Cortex of kidney (tissue), 1 donor: ENCODE measurements at places on chromosomes 2 and 18.

- no peak for DNase-seq
These were observed 55.8 kb downstream of the ICA1L start for GRCh38 chr2:202815548-202816360.

GRCh38 chr18:79093986-79094385 lies 24.8 kb downstream of the ATP9B start:
- DNase-seq = no peak

DNA sequence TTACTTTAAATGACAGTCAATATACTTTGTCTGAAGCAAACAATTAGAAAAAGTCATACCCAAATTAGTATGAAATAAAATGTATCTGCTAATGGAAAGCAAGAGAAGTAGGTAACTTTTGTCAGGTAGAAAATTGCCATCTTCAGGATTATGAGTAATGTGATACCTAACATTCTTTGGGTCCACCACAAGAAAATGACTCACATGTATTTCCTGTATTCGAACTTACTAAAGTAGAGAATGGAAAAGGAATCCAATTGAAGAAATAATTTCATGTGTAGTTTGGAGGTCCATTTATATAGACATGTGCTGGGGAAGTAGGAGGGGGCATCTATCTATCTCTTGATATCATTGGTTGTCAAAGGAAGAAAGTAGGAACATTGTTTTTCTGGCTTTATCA lies 636.2 kb upstream of the CHAC2 start:
- DNase-seq = no peak

DNA sequence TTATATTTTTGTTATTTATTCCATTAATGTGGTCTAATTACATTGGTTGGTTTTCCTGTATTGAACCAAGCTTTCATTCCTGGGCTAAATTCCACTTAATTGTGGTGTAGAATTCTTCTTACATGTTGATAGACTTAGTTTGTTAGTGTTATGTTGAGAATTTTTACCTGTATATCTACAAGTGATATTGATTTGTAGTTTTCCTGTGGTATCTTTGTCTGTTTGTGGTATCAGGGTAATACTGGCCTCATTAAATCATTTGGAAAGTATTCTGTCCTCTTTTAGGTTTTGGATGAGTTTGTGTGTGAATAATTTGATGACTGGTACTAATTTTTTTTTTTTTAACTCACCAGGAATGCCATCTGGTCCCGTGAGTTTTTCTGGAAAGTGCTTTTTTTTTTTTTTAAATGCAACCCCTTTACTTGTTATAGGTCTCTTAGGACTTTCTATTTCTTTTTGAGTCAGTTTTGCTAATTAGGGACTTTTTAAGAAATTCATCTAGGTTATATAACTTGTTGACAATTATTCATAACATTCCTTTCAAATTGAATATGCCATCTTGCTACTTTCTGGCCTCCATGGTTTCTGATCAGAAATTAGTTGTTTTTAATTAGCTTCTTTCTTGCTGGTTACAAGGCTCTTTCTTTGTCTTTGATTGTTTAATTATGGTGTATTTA lies 232.8 kb downstream of the CCDC85A start:
- DNase-seq = no peak

GRCh38 chr18:79380816-79381806 lies 14.6 kb upstream of the NFATC1 start:
- DNase-seq = no peak

DNA sequence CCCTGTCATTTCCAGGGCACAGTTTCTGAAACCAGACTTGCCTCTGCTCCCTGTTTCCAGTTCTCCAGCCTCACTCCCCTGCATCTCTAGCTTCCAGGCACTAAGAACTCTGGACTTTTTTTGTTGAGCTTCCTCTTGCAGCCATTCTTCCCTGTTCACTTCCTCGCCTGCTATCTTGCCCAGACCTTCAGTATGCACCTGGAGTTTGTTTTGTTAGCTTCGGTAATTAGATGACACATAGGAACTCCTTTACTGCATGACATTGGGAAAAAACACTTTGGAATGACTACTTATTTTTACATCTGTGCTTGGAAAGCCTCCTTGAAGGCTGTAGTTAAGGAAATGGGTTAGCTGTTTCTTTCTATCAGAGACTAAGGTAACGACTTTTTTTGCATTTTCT lies 35.2 kb downstream of the OTOF start:
- DNase-seq = no peak

DNA sequence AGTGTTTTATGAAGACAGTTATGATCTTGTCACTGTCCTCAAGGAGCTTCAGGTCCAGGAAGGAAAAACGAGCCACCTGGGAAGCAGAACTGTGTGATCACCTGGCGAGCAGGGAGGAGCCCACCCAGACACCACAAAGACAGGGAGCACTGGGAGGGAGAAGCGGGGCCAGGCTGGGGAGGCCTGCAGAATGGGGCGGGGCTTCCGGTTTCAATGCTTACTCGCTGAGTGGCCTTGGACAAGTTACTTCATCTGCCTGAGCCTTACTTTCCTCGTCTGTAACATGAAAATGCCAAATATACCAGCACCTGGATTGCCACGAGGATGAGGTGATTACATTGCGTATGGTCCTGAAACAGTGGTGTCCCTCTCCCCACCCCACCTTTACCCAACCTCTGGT lies 227.5 kb downstream of the ANKRD30B start:
- DNase-seq = no peak

DNA sequence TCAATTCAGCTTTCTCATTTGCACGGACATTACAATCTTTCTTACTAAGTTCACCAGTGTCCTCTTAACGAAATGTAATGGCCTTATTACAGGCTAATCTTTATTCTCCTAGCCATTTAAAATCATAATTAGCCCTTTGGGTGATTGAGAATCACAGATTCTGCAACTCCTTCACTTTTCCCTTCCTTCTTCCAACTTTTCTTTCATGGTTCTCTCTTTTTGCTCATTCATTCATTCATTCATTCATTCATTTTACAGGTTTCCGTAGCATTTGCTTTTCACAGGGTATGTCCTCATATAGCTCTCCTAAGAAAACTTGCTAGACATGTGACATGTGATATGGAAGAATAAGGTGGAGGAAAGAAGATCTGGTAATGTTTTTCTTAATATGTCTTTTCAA lies 16.0 kb downstream of the TBR1 start:
- DNase-seq = no peak

GRCh38 chr18:76450452-76451395 lies 44.3 kb downstream of the ZNF516 start:
- DNase-seq = no peak

DNA sequence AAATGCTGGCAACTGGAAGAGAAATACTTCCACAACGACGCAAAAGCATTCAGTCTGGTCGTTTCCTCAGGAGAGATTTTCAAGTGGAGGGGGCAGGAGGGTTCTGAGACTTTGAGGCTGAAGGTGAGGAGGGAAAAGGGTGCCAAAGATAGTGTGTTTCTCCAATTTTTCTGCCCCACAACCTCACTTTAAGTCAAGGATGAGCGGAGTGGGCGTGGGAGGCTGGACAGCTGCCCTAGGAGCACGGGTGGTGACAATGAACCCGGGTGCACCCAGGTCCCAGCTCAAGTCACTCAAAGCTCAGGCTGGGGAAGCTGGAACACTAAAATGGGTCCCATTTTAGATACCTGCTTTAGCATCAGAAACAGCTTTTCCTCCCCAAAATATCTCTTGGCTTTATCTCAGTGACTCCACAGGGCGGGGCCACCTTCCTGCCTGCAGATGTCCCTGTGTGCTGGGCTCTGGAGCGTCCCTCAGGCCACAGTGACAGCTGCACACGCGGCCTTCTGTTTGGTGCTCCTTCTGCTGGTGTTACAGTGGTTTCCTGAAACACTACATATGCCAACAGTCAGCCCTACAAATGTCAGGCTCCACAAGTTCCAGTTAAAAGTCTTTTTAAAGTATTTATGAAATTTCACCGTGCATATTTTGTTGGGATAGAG lies 1.4 kb upstream of the MBP start:
- no peak for DNase-seq

- DNase-seq = no peak
These were observed 11.2 kb downstream of the ARID5A start for GRCh38 chr2:96547731-96548171.

DNA sequence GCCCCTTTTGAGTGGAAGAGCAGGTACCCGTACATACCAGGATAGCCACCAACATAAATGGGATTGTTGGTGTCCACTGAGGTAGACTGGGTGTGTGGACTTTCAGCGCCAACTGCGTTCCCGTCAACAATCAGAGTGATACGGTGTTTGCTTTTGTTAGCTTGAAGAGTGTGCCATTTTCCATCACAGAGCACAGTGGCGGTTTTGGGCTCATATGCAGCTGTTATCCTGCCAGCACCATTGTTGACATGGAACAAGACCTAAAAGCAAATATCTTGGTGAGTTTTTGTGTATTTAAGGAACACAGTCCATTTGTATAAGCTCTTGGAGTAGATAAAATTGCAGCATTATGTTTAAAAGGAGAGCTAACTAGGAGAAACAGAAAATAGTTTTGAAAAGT lies 174.5 kb downstream of the LAMA1 start:
- DNase-seq = no peak

DNA sequence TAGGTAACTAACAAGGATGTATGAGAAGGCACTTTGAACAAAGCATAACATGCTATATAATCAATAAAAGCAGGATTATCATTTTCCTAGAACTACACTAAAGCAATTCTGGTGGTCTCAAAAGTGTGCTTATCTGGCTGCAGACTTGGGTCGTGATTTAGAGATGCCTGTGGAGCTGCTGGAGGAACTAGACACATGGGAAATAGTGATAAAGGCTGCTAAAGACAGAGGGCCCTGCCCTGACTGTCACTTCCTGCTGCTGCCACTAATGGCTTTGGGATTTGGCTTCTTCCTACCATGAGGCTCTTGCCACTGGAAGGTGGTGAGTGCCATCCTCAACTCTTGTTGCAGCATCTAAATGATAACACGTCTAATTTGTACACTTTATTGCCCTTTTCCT lies 22.5 kb downstream of the TMEM178A start:
- no peak for DNase-seq

DNA sequence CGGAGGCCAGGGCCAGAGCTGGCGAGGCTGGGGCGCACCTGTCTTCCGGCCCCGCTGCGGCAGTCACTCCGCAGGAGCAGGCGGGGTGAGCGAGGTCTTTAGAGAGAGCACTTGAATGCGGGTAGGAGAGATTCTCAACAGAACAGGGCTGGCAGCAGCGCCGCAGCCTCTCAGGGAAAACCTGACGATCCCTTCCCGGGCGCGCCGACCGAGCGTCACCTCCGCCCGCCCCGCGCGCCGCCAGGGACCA lies 526 bp downstream of the PRKRA start:
- DNase-seq = no peak

DNA sequence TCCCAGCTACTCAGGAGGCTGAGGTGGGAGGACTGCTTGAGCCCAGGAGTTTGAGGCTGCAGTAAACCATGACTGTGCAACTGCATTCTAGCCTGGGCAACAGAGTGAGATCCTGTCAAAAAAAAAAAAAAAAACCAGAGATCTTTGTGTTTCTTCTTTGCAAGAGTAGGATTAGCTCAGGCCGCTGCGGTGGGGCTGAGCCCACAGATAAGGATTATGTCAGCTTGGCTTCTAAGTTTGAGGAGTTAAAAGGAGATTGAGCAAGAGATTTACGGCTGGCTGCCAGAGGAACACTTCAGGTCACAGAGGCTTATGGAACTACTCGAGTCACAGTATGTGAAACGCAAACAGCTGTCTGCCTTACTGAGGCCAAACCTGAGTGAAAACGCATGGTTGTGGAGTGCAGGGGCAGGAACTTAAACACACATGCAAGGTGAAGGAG lies 146.7 kb upstream of the L3MBTL4 start:
- no peak for DNase-seq

DNA sequence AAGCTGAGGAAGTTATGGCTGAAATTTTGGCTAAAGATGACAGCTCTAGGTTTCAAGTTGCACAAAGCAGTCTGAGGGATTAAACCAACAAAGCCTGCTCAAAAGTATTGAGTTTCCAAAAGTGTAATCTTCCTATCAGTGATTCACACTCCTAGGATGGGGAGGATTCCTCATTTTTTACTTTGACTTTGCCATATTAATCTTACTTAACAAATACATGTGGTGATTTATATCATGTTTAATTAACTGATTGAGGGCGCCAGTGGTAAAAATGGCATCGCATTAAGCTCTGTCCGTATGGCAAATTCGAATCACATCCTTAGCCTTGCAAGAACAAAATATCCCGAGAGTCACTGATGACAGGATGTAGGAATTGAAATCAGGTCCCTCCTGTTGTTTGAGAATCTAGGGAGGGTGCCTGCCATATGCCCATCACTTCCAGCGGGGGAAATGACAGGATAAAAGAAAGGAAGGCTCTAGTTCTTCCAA lies 78.1 kb upstream of the ETAA1 start:
- no peak for DNase-seq

DNA sequence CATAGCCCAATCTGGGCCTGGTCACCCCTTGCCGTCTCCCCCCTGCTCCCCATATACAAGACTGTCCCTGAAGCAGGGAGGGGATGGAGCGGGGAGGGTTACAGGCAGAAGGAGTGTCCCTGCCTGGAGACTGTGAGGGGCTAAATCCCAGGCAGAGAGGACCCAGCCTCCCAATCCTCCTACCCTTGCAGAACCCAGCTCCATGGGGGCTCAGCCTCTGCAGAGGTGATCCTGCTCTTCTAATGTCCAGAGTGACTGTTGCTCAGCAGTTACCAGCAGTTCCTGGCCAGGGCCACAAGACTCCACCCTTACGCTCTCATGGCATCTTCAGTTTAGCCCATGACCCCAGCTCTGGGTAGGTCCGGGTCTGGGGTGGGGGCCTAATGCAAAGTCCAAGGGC lies 58.1 kb downstream of the COA5 start:
- DNase-seq = no peak

DNA sequence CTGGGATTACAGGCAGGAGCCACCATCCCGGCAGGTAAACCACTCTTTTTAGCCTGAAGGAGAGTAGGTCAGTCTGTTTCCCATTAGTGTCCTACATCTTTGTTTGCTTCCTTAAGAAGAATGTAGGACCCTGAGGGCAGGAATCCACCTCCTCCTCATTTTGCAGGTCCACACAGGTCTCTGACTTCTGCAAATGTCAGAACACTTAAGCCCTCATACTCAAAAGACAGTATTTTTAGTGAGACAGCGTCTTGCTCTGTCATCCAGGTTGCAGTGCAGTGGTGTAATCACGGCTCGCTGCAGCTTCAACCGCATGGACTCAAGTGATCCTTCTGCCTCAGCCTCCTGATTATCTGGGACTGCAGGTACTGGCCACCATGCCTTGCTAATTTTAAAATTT lies 9.3 kb downstream of the PSTPIP2 start:
- DNase-seq = no peak

GRCh38 chr2:240623531-240624010 lies 1.7 kb upstream of the GPR35 start:
- no peak for DNase-seq

- no peak for DNase-seq
These were observed 111.4 kb downstream of the NFATC1 start for GRCh38 chr18:79507076-79507545.

GRCh38 chr2:206164261-206164862 lies 4.7 kb downstream of the EEF1B2 start:
- DNase-seq = no peak

DNA sequence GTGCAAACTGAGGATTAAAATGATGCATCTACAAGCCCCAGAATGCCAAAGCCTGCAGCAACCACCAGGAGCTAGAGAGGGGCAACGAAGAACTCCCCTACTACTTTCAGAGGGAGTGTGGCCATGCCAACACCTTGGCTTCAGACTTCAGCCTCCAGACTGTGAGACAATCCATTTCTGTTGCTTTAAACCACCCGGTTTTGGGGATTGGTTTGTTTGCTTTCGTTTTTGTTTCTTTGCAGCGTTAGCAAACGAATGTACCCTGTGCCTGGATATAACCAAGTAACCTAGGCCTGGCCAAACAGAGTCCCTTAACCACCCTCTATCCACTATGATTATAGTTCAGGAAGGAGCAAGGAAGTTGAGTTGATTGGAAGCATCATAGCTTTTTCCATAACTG lies 171.2 kb upstream of the NCK2 start:
- DNase-seq = no peak
